Nucleus accumbens (tissue), 56 donors: ENCODE measurements at places on chromosomes 3 and 15.

GRCh38 chr15:22891426-22892210 is 53.2 kb downstream of the NIPA2 start:
- no peak for DNase-seq

GRCh38 chr3:29922992-29923746 is 642.3 kb downstream of the RBMS3 start:
- no peak for DNase-seq

DNA sequence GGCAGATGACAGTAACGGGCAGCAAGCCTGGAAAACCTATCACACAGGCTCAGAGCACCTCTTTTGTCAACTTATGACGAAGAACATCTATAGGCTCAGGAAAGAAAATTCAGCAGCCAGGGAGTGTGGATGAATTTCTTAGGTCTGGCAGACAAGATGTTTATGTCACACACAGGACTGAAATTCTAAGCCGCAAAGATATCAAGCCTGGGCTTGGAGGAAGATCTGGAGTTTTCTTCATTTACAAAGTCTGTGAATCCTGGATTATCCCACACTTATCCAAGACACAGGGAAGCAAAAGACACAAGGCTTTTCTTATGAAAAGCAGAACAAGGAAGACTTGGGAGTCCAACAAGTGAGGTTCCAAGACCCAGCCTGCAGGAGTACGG is 23.4 kb upstream of the CHCHD6 start:
- no peak for DNase-seq

DNA sequence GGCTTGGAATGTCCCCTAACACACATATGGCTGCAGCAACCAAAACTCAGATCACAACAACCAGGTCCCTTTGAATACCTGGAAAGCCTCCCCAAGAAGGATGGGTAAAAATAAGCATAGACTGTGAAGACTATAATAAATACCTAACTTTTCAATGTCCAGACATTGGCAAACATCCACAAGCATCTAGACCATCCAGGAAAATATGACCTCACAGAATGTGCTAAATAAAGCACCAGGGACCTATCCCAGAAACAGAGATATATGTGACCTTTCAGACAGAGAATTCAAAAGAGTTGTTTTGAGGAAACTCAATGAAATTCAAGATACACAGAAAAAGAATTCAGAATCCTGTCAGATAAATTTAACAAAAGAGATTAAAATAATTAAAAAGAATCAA is 109.2 kb downstream of the NEDD4 start:
- no peak for DNase-seq

- no peak for DNase-seq
Measured at GRCh38 chr15:29756358-29757267, 65.7 kb downstream of the TJP1 start.

DNA sequence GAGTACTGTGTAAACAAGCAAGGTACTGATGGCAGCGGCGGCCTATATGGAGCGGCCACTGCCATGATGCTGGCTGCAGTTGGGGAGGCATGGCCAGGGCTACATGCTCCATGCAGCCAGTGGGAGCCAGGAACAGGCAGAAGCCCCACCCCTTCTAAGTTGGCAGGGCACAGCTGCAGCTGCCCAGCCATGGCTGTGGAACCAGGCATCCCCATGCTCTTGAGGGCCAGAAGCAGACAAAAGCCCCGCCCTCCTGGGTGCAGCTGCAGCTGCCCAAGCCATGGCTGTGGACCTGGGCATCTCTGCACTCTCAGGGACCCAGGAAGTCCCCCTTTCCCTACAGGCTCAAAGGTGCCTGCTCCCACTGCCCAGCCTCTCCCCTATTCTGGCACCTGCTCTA is 150.9 kb downstream of the FMN1 start:
- DNase-seq, result peak; percentile 3

GRCh38 chr3:129336093-129336706 is 57.5 kb downstream of the HMCES start:
- no peak for DNase-seq

- DNase-seq, result no peak
Measured at GRCh38 chr3:190086191-190086590, 34.5 kb downstream of the P3H2 start.

DNA sequence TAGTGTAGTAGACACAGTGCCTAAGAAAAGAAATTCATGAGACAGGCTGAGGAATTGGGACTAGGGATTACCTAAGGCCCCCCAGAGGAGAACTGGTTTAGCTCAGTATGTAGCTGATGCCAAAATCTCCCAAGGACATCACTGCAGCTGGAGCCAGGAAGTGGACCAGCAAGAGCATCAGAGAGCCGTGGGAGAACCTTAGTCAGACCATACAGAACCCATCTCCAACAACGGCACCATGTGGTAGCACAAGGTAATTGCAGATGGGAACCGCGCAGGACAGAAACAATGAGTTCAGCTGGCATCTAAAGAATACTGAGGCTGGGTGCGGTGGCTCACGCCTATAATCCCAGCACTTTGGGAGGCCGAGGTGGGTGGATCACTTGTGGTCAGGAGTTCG is 81.7 kb downstream of the WNT5A start:
- no peak for DNase-seq

- no peak for DNase-seq
Measured at GRCh38 chr3:129834580-129834979, 58.9 kb downstream of the TMCC1 start.

- no peak for DNase-seq
Measured at GRCh38 chr3:120160050-120160449, 65.8 kb upstream of the GSK3B start.
